ENCODE measurements at places on chromosomes 6 and 20.

GRCh38 chr20:23938118-23938438 lies 50.5 kb downstream of the GGTLC1 start:
- no peak for DNase-seq

- DNase-seq, result no peak
Observed at GRCh38 chr6:157879034-157879872, 56.2 kb downstream of the SNX9 start.

- no peak for DNase-seq
Observed at GRCh38 chr6:82507112-82507511, 143.5 kb downstream of the TPBG start.

- DNase-seq, result no peak
Observed at GRCh38 chr6:143896126-143896860, 32.0 kb downstream of the ZC2HC1B start.

DNA sequence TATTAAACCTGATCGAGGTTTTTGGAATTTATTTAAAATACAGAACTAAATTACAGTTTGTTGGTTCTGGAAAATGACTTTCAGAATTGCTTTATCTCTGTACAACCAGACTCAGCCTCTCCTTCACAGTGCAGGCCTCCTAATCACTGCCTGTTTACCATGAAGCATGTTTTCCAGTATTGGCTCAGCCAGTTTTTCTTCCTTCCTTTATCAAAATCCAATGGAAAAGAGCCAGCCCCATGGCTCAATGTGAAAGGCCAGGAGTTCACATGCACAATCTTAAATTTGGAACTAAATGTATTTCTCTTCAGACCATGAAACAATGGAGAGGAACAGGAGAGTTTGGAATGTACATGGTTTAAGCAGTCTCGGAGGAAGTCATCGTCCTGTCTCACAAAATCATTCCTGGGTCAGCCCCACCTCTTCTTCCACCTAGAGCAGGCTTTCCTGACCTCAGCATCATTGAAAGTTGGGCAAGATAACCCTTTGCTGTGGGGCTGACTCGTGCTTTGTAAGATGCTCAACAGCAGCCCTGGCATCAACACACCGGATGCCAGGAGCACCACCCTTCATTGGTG lies 680.9 kb upstream of the AGPAT4 start:
- no peak for DNase-seq

- DNase-seq, result no peak
Observed at GRCh38 chr6:148044261-148044751, 298.3 kb upstream of the SASH1 start.

DNA sequence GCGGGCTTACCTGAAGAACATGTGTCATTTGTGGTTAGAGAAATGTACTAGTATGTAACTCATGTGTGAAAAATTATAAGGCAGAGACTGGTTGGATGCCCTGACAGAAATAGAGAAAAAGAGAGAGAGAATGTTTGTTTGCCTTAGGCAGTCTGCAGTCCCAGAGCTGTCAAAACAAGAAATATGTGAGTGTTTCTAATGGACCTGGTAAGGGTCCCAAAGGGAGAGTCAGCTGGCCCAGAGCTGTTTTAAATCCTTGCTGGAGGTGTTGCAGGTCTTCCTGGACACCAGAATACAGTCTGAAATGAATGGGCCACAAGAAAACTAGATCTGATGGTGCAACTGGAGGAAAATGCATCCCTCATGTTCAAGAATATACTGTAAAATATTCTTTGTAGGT lies 158.3 kb upstream of the OGFRL1 start:
- DNase-seq, result no peak

DNA sequence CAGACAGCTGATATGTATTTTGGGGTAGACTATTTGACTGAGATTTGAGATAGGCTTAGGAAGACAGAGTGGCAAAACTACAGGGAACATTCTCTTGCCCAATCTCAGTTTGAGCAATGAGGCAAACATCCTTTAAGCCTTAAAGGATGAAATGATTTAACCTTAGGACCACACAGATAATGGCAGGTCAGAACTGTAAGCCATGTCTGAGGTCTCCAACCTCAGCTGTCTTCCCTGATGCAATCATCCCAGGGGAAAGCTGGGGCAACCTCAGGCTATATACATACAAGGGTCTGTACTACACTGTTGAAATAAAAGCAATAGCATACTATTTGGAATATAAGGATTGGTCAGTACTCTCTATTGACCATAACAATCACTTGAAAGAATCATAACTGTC lies 83.8 kb upstream of the NUP153 start:
- no peak for DNase-seq

DNA sequence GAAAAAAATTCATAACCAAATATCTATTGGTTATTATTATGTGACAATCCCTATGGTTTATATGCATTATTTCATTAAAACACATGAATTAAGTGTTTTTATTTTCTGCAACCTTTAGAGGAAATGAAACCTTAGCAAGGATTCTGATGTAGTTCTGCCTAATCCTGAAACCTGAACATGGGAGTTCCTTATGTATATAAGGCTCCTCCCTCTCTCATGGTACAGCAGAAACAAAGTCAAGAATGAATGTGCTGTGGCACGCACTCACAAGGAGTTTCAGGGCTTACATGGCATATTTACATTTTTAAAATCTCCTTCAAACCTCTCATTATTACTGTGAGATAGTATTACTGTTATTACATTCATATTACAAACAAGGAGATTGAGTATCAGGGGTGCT lies 426.4 kb upstream of the CITED2 start:
- DNase-seq, result no peak

- no peak for DNase-seq
Observed at GRCh38 chr6:42845327-42845694, 34.1 kb upstream of the RPL7L1 start.

GRCh38 chr6:127076466-127076865 lies 42.0 kb upstream of the RSPO3 start:
- DNase-seq, result no peak

DNA sequence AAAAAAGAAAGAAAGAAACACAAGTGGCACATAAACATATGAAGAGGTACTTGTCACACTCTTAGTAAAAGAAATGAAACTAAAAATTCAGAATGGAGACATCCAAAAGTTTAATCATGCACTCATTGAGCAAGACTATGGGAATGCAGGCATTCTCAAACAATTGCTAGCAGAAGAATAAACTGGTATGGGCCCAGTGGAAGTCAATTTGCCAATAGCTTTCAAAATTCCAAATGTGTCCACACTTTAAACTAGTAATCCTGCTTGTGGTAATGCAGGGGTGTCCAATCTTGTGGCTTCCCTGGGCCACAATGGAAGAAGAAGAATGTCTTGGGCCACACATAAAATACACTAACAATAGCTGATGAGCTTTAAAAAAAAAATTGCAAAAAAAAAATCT lies 97.4 kb downstream of the EPB41L2 start:
- DNase-seq, result no peak

- DNase-seq, result no peak
Observed at GRCh38 chr6:1188199-1188598, 123.7 kb upstream of the FOXQ1 start.

- peak; percentile 41 for DNase-seq
Observed at GRCh38 chr20:25296094-25297093, 48.5 kb downstream of the PYGB start.

GRCh38 chr6:140858381-140858971 lies 1274.2 kb upstream of the GJE1 start:
- DNase-seq, result no peak

DNA sequence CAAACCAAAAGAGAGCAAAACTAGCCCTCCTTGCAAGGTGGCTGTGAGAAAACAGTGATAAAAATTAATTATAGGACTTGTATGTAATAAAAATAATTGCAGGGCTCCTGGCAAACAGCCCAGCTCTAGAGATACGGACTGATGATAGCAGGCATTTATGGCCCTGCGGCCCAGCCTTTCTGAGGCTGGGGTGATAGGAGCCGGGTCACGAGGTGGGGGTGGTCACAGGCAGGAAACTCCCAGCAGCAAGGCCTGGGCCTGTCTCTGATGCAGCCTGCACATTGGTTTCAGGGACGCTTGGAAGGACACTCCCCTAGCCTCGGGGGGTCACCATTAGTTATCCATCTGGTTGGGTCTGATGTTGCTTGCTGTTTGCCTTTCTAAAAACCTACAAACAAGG lies 18.7 kb upstream of the TTPAL start:
- no peak for DNase-seq

DNA sequence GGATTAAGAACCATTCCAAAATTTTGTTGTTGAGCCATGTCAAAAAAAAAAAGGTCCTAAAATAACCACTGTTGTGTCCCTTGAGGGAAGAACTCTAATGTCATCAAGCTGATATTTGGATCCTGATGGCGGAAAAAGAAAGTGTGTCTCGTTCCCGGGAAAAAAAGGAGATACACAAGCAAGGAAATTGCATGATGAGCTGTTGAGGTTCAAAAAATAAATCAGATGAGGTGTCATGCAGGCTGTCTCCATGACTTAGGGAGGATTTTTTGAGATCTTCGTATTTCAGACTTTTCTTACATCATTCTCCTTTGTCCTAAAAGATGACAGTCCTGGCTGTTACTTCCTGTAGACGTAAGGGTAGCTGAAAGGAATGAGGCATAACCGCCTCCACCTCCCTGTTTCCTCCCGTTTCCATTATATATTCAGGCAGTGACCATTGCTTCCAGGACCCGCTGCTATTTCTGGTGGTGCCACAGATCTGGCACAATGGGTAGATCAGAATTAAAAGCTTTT lies 117.3 kb upstream of the TNFAIP3 start:
- no peak for DNase-seq

DNA sequence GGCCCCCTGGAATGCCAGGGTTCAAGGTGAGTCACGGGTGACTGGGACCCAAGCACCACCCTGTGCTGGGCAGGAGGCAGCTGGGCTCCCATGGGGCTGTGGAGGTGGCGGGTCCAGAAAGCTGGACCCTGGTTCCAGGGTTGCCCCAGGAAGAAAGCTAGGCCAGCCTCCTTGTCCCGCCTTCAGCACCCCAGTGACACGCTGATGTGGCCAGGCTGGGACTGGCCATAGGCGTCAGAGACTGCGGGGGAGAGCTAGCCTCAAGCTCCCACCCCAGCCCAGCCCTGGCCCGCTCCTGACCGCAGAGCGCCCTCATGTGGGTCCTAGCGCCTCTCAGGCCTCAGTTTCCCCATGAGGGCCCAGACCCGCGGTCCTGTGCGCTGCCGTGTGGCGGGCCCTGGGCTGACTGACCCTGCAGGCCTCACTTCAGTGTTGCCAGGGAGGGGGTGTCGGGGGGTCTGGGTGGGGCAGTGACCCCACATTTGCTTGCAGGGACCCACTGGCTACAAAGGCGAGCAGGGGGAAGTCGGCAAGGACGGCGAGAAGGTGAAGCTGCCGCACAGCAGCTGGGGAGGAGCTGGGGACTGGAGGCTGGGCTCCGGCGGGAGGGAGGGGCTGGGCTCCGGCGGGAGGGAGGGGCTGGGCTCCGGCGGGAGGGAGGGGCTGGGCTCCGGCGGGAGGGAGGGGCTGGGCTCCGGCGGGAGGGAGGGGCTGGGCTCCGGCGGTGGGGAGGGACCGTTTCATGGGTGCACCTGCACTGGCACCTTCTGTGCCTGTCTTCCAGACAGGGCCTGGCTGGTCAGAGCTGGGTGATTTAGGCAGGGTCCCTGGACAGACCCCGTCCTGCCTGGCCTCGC lies 7.9 kb downstream of the COL9A3 start:
- DNase-seq, result peak; percentile 66

- DNase-seq, result no peak
Observed at GRCh38 chr6:13013681-13014503, 297.3 kb downstream of the PHACTR1 start.

- peak; percentile 92 for DNase-seq
Observed at GRCh38 chr20:32652739-32653526, 20.8 kb downstream of the C20orf203 start.

DNA sequence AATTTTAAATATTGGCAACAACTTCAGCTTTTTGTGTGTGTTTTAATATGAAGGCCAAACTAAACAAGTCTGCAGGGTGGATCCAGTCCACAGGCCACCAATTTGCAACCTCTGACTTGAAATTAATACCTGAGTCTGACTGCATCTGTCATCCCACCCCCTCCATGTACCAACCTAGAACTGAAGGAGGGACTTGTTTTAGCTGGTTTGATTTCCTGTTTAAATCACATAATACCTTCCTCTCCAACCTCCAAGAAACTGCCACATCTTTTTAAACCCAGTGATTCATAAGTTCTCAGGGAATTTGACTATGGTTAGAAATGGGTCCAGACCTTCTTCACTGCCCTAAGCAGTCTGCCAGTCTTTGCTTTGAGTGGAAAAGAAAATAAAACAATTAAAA lies 21.6 kb downstream of the RNF8 start:
- DNase-seq, result no peak

- no peak for DNase-seq
Observed at GRCh38 chr20:57476084-57476526, 48.8 kb downstream of the CTCFL start.

GRCh38 chr6:165745492-165745891 lies 82.5 kb upstream of the PDE10A start:
- DNase-seq, result no peak

DNA sequence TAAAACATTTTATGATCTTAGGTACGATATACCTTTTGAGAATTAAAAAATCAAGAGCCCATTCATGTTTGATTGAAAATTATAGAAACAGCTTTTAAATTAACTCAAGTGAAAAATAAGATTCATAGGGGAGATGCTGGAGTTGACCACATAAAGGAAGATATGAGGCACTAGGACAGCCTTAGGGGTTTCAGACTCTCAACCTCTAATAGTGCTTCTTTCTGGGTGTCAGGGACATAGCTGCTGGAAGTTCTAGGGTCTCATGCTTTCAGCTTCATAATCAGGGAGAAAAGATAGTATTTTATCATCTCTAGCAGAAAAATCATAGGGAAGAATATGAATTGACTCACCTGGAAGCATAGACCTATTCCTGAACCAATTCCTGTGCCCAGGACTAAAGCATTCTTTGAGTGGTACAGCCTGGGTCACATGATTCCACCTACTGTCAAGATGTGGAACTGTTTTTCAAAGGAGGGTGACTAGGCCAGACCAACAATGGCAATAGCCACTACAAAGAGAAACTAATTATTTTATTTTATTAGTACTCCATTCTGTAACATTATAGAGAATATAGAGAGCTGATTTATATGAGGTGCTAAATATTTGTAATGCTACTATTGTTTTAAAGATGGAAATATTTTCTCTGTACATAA lies 27.8 kb upstream of the CENPW start:
- DNase-seq, result no peak

GRCh38 chr6:43742285-43742684 lies 27.7 kb upstream of the VEGFA start:
- DNase-seq, result no peak

GRCh38 chr6:149699150-149699549 lies 18.8 kb downstream of the LATS1 start:
- peak; percentile 9 for DNase-seq

GRCh38 chr6:143119260-143119659 lies 58.6 kb downstream of the AIG1 start:
- DNase-seq, result no peak

GRCh38 chr6:27951040-27951439 lies 6.0 kb upstream of the OR2B6 start:
- no peak for DNase-seq

DNA sequence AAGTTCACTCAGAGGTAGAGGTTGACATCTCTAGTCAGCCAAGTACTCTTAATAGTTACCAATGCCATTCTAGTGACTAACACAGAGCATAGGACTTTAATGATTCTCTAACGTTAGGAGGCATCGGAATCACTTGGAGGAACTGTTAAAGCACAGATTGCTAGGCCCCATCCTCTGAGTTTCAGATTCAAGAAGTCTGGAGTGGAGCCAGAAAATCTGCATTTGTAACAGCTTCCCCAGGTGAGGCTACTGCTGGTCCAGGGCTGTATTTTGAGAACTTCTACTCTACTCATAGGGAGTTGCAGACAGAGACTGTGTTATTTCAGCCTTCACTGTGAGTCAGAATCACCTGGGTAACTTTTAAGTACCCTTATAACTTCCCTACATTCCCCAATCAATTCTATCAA lies 5.7 kb downstream of the LMBRD1 start:
- no peak for DNase-seq

- no peak for DNase-seq
Observed at GRCh38 chr6:105779110-105779509, 307.0 kb upstream of the PRDM1 start.
